NCI-H187 treated with DMSO at 0.1 percent for 48 hours (cell line): ENCODE measurements at places on chromosomes 13 and 19.

DNA sequence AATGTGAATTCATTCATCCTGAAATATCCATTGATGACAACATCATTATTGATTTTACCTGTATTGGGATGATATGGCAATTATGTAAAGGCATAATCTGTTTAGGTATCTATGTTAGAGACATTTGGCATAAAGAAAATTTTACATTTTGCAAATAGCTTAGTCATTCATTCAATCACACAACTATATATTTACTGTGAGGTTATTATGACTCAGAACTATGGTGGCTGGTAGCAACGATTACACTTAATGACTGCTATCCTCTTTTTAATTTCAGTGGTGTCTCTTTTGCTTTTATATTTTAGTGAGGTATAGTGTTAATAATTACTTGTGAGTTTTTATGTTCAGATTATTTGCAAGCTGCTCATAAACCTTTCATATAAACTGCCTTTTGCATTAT, 955.9 kb downstream of the SLITRK6 start:
- DNase-seq = no peak

DNA sequence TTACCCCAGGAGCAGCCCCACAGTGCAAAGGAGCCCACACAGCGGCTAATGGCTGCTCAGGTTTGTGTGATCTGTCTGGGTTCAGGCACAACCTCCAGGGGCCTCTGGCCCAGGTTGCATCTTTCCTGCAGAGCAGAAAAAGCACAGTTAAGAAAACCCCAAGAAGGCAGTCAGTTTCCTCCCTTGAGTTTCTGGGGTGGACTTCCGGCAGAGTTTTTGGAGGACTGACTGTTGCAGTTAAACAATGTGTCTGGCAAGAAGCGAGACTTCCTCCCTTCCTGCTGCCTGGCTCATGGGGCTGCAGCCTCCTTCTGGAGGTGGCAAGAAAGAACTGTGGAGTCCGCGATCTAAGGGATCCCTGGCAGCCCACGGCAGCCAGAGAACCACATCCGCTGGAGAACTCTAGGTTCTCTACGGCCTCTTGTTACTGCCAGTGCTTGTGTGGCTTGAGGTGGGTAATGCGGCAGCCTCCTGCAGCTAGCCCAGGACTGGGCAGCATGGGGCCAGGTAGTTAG, 114.4 kb downstream of the ZDHHC20 start:
- no peak for DNase-seq

DNA sequence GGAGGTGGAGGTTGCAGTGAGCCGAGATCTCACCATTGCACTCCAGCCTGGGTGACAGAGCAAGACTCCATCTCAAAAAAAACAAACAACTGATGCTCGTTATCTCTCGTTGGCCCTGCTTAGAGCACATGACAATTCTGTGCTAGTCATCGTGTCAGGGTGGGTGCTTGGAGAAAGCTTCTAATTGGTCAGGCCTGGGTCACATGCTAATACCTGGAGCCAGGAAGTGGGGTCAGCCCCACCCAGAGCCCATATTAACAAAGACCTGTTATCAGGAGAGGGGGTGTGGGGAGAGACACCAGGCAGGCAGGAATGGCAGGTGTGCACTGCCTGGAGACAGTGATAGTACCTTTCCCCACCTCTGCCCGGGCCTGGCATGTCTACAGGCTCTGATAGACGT, 84.9 kb downstream of the DPF1 start:
- no peak for DNase-seq

DNA sequence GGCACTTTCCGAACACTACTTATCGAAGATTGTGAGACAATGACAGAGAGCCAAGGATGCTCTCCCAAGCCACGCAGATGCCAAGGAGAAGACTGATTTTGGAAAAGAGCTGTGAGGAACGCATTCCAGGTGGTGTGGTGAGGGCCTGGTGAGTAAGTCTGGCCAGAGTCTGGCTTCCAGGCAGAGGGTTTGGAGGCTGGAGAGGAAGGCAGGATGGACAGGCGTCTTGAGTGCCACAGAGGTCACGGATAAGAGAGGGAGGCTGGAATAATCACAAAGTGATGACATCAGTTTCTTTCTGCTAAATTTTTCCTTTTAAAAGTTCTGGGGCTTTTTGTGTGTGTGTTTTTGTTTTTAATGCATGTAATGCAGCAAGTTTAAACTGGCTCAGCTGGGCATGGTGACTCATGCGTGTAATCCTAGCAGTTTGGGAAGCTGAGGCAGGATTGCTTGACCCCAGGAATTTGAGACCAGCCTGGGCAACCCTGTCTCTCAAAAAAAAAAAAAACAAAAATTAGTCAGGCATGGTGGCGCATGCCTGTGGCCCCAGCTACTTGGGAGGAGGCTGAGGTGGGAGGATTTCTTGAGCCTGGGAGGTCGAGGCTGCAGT, 235.1 kb downstream of the NALCN start:
- no peak for DNase-seq

GRCh38 chr19:29704562-29705558, 10.2 kb downstream of the C19orf12 start:
- DNase-seq = no peak

DNA sequence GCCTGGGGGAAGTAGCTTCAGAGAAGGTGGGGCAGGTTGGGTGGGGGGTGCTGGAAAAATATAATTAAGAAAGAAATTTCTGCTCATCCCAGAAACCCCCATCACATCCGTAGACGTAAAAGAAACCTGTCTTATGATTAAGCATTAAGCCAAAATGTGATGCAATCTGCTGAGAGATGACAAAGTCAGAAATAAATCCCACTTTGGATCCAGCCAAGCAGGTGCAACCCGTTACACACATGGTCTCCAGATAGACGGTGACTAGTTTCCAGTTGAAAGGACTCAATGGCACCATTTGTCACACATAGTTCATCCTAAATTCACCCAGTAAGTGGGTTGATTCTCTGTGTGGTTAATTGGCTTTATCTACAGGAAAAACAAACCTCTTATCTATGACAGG, 34.1 kb downstream of the PSG5 start:
- no peak for DNase-seq

- DNase-seq = no peak
These were observed 772 bp downstream of the SIGLEC8 start for GRCh38 chr19:51457351-51458013.

- no peak for DNase-seq
These were observed 8.0 kb upstream of the SAE1 start for GRCh38 chr19:47122359-47123335.

GRCh38 chr13:41216160-41216559, 21.8 kb upstream of the KBTBD7 start:
- DNase-seq = no peak

DNA sequence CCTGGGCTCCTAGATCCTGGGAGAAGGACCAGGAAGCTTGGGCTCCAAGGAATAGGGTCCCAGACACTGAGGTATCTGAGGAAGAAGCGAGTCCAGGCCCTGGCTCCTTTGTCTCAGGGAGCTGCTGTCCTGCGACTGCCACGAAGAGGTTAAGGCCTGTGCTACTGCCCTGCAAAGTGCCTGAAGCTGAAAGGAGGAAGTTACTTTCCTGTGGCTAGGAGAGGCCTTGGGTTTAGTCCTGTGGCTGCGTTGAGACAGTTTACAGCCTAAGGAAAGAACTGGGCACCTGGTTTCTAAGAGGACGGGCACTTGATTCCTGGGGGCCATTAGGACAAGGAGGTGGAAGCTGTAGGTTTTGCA, 2.8 kb downstream of the MYADM start:
- no peak for DNase-seq

GRCh38 chr19:13637664-13638063, 126.7 kb upstream of the MRI1 start:
- DNase-seq = no peak

GRCh38 chr19:46951171-46951986, 68.3 kb upstream of the NPAS1 start:
- DNase-seq = no peak

GRCh38 chr19:33064792-33065550, at the start of gene RHPN2:
Gene RHPN2 (minus strand): TSS chr19:33064888. CDS start chr19:33064852, 36 bp downstream.
- no peak for DNase-seq

DNA sequence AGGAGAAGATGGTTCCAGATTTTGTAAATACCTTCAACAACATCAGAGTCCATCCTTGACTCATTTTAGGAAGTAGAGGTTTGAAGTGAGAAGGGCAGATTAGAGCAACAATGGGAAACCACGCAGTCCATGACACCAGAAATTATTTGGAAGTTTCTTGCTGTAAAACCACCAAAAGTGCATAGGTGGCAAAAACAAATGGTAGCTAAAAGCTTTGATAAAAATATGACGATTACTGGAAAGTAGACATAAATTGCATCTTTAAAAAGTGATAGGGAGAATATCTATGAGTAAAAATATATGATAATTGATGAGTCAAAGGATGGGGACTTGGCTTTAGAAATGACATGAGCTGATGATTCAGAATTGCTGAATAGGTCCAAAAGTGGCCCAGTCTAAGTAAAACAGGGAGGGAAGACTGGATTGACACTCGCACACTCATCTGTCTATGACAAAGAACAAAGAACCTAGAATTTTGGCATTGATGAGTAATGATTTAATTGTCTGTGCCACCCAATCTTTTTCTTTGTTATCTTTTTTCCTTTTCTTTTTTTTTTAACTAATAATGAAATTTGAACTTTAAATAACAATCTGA, 472.2 kb downstream of the MYO16 start:
- no peak for DNase-seq

GRCh38 chr13:33548069-33548468, 262.5 kb upstream of the STARD13 start:
- no peak for DNase-seq

DNA sequence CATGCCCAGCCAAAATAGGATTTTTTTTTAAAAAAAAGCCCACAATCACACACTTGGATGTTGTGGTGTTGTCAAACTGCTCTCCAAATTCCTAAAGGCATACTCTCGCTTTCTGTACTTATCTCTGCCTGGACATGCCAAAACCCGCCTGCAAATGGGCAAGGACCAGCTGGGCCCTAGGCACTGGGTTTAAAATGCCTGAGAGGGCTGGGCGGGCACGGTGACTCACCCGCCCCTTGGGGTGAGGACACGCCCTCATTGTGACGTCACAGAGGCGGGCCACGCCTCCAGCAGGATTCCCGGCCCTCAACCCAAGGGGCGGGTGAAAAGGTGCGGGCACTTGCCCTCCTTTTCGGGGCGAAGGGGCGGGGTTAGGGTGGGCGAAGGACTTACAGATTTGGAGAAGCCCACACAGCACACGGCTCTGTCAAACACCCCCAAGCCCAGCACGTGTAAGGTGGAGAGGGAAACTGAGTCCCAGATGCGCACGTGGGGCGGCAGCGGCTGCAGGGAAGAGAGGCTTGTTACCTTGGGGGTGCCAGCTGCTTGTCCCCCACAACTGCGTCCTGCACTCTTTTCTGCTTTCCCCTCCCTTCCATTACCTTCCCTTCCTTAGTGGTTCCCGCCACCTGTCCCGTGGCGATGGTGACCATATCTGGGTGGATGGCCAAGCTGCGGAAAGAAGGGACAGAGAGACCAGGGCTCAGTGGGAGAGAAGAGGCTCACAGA, 6.6 kb downstream of the EML2 start:
- DNase-seq = peak; percentile 17

- DNase-seq = no peak
These were observed 1.7 kb upstream of the DNAJB1 start for GRCh38 chr19:14519860-14520407.

DNA sequence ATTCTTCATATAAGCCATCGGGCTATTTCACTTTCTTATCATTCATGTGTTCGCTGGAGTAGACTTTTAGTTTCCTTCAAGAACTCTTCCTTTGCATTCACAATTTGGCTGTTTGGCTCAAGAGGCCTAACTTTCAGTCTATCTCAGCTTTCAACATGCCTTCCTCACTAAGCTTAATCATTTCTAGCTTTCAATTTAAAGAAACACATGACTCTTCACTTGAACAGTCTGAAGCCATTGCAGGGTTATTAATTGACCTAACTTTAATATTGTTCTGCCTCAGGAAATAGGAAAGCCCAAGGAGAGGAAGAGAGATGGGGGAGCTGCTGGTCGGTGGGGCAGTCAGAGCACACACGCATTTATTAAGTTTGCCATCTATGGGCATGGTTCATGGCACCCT, 158.1 kb downstream of the SUCLA2 start:
- no peak for DNase-seq

DNA sequence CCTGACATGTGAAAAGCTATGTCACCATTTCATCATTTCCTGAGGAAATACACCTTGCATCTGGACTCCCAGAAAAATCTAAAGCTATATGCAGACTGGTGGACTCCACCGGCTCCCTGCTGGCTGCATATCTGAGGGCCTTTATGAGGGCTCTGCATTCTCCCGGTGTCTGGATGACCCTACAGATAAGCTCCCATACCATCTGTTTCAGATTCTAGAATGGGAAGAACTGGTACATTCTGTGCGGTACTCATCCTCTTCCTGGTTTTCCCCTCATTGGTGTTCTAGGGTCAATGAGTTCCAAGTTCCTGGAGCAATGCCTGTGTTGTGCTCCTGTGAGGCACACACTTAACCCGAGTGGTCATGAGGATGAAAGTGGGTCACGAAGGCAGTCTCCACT, 60.4 kb downstream of the COL4A1 start:
- no peak for DNase-seq

GRCh38 chr19:48461651-48461981, 6.2 kb downstream of the KCNJ14 start:
- no peak for DNase-seq

DNA sequence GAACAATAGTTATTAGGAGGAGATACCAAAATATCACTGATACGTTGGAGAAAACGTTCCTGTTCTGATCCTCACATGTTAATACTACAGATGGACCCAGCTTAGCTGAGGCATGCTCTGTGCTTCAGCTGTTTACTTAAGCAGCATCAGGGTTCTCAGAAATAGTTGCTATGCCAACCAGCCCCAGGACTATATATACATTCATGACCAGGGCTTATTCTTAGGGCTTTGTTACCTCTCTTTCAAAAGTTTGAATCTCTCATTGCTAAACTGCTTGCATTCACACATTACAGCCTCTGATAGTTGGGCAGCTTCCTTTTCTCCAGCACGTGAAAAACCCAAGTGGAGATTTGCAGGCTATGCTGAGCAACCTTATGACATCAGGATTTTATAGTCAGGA, 800.4 kb downstream of the DIAPH3 start:
- DNase-seq = no peak

GRCh38 chr13:106566641-106567473, 1.1 kb downstream of the ARGLU1 start:
- peak; percentile 41 for DNase-seq

DNA sequence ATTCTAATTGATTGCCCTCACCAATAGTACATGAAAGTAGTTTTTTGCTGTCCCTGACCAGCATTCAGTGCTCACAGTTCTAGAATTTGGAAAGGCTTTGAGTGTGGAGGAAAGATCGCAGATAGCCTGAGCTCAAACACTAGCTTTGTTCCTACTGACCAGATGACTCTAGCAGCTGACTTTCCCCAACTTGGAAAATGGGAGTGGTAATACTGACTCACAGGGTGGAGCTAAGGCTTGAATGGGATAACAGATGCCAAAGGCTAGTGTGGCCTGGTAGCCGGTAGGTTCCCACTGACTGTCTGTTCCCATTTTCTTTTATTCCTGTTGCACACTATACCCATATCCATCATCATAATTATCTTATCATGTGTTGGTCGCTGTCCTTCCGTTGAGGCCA, 3.7 kb downstream of the ZSCAN22 start:
- no peak for DNase-seq

GRCh38 chr13:100957741-100958140, 283.1 kb upstream of the TMTC4 start:
- no peak for DNase-seq

- DNase-seq = peak; percentile 4
These were observed 841 bp upstream of the ZNF223 start for GRCh38 chr19:44050740-44051649.

GRCh38 chr19:17292301-17293074, 10.7 kb downstream of the ABHD8 start:
- DNase-seq = no peak

GRCh38 chr19:27776020-27776419, 1436.9 kb downstream of the UQCRFS1 start:
- no peak for DNase-seq

- no peak for DNase-seq
These were observed 72.6 kb downstream of the DNAJC3 start for GRCh38 chr13:95749545-95749944.
